ENCODE measurements at places on chromosomes 13 and 19. TPM values are rescaled to one million over a fixed set of nuclear protein-coding genes. Genes with fewer than 3 reads are reported as not detected.

DNA sequence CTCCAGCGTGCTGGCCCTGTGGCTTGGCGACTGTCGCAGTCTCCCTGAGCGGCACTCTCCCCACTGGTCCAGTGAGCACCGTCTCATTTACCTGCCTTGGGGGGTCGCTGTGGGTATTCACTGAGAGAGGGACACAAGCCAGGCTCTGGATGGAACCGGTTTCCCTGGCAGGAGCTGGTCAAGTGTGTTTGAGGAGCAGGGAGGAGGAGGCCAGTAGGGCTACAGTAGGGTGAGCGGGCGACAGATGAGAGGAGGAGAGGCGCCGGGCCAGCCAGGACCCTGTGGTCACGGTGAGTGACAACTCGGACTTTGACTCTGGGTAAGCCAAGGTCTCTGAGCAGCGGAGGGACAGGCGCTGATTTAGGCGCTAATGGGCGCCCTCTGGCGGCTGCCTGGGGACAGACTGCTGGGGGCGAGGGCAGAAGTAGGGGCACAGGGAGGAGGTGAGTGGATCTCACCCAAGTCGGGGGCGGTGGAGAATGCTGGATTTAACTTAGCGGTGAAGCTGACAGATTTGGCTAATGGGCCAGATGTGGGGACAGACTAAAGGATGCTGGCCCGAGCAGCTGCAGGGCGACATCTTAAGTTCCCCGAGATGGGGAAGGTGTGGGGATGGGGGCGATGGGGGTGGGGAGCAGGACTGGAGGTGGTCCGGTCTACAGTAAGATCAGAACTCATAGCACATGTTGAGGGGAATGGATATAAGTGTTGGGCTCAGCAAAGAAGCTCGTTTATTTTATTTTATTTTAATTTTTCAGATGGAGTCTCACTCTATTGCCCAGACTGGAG is 4.7 kb upstream of the PRMT1 start:
- DNase-seq: peak; percentile 83
- H3K27me3 ChIP-seq: no peaks in the 10 kb centered on the region
- peak overlapping the region; percentile 89 for H3K27ac ChIP-seq
- H3K36me3 ChIP-seq: peaks cover 11% of the 10 kb centered on the region

DNA sequence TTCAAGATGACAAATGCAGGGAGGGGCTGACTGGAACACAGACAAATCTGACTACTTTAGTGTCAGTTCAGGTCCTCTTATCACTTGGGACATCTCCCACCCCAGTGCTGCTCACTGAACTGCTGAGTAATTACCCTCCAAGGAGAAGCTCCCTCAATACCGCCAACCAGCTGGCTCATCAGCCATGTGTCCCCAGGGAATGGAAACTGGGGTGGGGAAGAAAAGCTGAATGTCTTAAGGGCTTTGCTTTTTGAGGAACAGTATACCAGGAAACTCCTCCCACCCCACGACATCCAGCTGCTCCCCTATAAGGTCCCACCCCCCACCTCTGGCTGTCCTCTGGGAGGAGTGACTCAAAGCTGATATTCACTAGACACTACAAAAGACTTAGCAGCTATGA is 2.0 kb downstream of the ZNF823 start:
- H3K4me1 ChIP-seq: peaks cover 20% of the 10 kb centered on the region
- H3K27ac ChIP-seq: peak overlapping the region; percentile 62
- H3K4me3 ChIP-seq: peak overlapping the region; percentile 100
- DNase-seq: no peak
- H3K27me3 ChIP-seq: no peaks in the 10 kb centered on the region

DNA sequence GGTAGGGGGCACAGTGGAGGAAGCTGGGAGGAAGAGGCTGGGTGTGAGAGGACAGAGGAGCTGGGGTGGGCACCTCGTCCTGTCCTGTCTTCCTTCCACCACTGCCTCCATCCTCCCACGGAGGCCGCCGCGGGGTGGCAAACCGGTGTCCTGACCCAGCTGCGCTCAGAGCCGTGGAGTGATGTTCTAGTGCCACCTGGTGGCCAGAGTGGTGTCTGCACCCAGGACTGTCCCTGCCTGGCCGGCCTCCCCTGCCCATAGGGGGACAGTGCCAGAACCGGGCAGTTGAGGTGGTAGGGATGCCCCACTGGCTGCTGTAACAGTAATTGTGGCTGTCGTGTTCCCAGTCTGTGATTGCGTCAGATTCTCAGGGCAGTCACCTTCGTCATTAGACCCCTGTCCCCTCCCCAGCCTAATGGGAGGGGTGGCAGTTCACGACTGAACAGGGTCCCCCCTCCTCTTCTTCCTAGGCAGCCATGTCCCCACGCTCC is 11.1 kb upstream of the ARRDC2 start:
- peaks cover 2% of the 10 kb centered on the region for H3K4me1 ChIP-seq
- no peak overlapping the region for H3K4me3 ChIP-seq
- peak; percentile 85 for DNase-seq
- peaks cover 1% of the 10 kb centered on the region for H3K36me3 ChIP-seq
- H3K27ac ChIP-seq: no peak overlapping the region

The PRDX2 gene
- 554 TPM for total RNA-seq

- no peak overlapping the region for H3K4me3 ChIP-seq
- H3K27ac ChIP-seq: no peak overlapping the region
- DNase-seq: no peak
- H3K27me3 ChIP-seq: no peaks in the 10 kb centered on the region
Observed at GRCh38 chr13:96229356-96229755, 139.4 kb downstream of the HS6ST3 start.

GRCh38 chr13:60369242-60369641 is 27.8 kb upstream of the TDRD3 start:
- no peak overlapping the region for H3K27ac ChIP-seq
- no peaks in the 10 kb centered on the region for H3K36me3 ChIP-seq
- no peaks in the 10 kb centered on the region for H3K27me3 ChIP-seq
- DNase-seq: no peak

The VMAC gene
- total RNA-seq: 13.9 TPM

DNA sequence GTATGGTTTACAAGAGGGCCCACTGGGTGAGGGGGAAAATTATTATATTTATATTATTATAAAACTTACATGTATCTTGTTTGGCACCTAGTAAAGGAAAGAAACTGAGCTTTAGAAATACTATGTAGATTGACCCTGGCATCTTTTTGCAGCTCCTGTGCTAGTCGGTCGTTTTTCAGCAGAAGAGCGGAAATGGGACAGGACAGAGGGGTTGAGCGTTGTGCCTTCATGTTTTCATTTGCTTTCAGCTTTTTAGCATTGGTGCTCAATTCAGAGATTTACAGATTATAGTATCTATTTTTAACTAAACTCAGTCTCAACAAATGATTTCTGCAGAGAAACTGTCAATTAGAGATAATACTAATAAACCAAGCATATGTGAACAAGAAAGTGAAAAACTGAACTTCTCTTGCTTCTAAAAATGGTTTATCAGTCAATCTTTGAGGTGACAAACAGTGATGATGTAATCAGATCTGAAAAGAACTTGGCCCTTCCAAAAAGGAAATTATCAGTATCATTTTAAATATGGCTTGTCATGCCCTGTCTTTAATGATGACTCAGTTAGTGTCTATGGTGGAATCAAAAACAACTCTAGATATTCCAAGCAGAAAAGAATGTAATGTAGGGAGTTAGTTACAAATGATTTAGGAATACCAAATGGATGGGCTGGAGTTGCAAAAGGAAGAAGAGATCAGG is 56.9 kb upstream of the KCTD4 start:
- DNase-seq: no peak
- H3K27ac ChIP-seq: no peak overlapping the region
- peaks cover 5% of the 10 kb centered on the region for H3K4me1 ChIP-seq
- H3K36me3 ChIP-seq: peaks cover 4% of the 10 kb centered on the region

GRCh38 chr13:95530178-95530577 is 22.3 kb upstream of the CLDN10 start:
- peaks cover 7% of the 10 kb centered on the region for H3K4me1 ChIP-seq
- H3K27ac ChIP-seq: no peak overlapping the region
- no peak for DNase-seq
- H3K36me3 ChIP-seq: no peaks in the 10 kb centered on the region

Measured in progenitor cell of endocrine pancreas (in vitro differentiated cells).